DMS79 treated with DMSO at 0.1 percent for 48 hours (cell line): ENCODE measurements at places on chromosomes 1 and 21.
A peak's percentile ranks its signal among the peaks of the same experiment; 100 is the strongest.

DNA sequence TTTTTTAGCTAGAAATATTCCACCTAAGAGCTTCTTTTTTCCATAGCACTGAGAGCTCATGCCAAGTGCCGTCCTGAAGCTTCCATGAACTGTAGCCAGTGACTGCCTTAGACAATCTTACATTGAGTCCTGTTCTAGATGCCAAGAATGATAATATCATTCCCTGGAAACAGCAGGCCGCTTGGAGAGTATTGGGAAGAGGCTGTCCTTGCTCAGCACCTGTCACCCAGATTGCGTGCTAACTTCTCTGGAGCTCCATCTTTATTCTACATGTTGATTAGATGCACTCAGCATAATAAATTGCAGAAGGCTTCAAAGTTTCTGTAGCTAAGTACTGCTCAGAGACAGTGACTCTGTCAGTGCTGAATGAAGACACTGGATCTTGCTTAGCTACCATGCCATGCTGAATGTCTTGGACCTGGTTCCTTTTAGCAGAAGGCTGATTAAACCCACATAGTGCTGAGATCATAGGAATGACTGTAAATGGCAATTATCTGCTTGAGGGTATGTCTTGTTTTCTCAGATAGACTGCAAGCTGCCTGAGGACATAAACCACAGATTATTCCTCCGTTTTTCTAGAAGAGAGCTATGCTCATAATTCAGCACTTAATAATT is 83.1 kb upstream of the IRF2BP2 start:
- DNase-seq, result no peak

DNA sequence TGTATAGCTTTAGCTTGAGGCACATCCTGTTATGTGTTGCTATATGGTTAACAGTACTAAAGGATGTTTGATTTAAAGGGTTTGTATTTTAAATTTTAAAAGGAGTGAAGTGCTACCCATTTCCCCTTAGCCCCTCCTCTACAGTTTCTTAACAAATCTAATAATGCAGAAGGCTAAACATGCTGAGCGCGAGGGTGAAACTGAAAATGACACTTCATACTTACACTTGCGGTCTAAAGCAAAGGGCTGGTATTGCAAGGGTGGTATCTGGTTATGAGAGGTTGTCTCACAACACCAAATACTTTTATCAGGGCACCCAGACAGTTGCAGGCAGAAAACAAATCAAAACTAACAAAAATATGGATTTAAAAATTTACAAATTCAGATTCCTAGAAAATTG is 172.3 kb downstream of the SIPA1L2 start:
- DNase-seq, result no peak

- no peak for DNase-seq
These were observed 64.6 kb upstream of the TARDBP start for GRCh38 chr1:10947691-10948462.

DNA sequence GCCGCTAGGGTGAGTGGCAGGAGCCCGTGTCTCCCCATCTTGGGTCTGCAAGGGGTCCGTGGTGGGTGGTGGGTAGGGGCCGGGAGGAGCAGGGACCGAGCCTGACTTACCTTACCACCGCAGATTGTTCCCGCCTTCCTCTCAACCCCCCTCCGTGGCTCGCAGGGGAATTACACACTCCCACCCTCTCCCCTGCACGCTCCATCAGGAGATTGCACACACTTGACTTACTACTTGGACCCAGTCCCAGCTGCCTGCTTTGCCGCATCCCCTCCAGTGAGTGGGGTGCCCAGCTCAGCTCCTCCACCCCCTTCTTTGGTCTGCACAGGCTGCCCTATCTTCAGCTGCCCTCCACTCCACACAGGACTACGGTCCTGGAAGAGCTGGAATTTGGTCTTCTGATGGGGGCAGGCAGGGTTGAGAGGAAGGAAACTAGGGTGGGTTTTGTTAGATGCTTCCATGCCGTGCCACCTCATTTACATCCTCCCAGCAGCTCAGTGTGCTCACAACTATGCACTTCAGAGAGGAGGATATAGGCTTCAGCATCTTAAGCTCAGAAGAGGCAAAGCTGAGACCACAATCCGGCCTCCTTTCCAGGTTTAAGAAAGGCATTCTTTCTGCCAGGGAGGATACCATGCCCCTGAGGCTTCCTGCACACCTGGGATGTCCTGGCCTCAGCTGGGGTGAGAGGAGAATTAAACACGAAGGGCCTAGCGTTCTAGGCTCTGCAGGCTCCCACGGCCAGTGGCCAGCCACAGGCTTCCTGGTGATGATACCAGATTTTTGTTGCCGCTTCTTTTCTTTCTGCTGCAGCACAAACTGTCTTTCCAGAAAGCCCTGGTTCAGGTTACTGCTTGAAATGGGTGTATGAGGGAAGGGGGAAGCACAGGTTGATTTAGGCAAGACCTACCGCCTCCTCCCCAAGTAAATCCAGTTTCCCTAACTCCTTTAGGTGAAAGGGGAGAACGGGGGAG is 2.3 kb downstream of the KCNC4 start:
- peak; percentile 88 for DNase-seq
